ENCODE measurements at places on chromosomes 12 and 14.

DNA sequence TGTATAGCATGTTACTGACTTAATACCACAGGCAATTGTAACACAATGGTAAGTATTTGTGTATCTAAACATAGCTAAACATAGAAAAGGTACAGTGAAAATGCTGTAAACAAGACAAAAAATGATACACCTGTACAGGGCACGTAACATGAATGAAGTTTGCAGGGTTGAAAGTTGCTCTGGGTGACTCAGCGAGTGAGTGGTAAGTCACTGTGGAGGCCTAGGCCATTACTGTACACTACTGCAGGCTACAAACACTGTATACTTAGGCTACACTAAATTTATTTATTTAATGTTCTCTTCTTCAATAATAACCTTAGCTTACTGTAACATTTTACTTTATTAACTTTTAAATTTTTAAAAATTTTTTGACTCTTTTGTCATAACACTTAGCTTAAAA, 158.4 kb downstream of the IPO8 start:
- DNase-seq: no peak

DNA sequence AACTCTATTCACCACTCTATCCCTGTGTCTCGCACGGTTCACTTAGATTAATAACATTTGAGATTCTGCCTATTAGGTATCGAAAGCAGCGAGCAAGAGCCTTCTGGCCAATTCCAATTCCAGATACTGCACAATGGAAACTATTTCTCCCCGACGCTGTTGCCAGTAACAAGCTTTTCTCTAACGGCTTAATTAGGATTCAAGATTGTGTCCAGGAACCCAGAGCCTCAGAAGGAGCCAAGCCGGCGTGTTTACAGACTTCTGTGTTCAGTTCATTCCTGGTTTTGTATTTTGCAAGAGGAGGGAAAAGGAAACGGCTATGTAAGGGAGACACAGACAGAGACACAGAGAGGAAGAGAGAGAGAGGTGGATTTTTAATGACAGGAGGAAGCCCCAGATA, 185.6 kb downstream of the DICER1 start:
- no peak for DNase-seq

- no peak for DNase-seq
Measured at GRCh38 chr12:95547522-95548055, 3.7 kb downstream of the USP44 start.

GRCh38 chr12:57234571-57235016, 5.1 kb downstream of the SHMT2 start:
- DNase-seq: no peak

DNA sequence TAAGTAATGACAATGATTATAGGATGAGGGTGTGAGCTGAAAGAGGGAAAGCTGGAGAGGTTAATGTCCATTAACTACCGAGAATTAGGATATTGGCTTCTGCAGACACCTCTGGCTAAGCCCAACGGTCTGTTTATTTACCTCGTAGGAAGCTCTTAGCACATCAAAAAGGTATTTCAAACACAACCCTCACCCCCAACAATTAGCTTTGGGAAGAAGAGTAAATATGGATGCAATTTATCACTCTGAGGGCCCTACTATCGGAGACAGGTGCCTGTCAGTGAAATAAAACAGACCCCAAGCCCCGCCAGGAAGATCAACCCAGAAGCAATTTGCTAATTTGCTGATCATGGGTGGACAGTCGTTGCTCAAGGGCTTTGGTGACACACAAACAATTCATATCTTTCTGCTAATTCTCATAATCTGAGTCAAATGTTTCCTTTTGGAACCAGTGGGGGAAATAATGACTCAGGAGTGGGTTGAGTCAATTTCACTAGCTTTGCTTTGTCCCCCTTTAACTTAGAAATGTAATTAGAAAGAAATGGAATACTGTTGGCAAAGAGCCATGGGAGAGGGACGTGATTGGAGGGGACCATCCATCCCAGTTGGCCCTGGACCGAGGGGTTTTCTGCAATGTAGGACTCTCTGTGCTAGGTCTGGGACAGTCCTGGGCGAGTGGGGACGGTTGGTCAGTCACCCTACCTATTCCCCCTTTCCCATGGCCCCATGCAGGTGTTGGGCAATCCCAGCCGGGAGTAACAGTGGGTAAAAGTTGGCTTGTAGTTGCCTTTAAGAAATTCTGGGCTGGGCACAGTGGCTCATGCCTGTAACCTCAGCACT, 99.1 kb upstream of the MED13L start:
- no peak for DNase-seq

- DNase-seq: peak; percentile 79
Measured at GRCh38 chr12:52865090-52865944, 16.5 kb upstream of the KRT78 start.

DNA sequence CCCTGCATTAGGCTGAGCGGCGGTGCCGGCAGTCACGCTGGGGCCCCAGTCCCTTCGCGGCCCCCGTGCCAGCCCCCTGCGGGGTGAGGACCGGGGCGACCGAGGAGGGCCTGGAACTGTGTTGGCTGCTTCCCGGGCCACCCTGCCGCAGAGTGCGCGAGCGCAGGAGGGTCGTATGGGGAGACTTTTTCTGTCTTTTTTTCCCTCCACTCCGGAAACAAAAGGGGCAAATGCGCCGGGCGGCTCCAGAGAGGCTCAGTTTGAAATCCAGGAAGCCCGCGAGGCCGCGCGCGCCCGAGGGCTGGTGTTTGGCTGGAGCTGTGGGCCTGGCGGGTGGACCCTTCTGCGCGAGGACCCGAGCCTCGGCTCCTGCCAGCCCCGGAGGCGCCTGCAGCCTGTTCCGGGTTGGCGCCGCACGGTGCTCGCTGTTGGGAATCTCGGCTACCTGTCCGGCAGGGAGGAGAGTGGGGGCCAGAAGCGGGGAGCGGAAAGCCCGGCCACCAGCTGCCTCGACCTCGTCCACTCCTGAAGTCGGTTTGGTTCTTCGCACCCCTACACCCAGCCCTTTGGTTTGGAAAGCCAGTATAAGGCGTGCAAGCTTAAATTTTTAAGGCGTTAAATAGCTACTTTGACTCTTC, 638 bp downstream of the PLEKHG3 start:
- no peak for DNase-seq

DNA sequence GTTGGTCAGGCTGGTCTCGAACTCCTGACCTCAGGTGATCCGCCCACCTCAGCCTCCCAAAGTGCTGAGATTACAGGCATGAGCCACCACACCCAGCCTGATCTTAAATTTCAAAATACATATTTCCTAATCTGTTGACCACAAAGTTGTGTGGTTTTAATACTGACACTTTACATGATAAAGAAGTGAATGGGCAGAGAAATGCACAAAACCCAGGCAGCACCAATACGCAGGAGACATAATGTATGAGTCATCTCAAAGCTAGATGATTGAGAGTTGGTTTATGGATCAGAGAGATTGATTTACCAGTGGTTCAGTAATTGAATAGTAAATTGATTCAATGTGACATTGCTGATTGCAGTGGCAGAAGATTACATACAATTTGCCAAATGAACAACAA, 19.2 kb upstream of the PPP2R5E start:
- DNase-seq: no peak

DNA sequence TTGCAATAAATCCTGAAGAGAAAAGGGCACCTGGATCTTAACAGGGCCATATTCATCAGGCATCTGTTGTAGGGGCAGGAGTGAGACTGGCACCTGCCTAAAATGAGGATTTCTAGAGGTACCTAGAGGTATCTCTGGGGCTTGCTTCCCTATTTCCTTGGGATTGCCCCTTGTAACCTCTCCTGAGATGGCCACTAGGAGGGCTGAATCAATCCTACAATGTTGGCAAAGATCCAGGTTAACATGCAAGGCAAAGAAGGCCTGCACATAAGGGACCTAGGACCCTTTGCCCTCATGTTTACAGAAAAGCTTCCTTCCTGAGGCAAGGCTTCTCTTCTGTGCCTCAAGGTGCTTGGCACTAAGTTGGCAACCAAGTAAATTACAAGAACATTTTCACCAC, 25.8 kb upstream of the CLEC4E start:
- DNase-seq: no peak

DNA sequence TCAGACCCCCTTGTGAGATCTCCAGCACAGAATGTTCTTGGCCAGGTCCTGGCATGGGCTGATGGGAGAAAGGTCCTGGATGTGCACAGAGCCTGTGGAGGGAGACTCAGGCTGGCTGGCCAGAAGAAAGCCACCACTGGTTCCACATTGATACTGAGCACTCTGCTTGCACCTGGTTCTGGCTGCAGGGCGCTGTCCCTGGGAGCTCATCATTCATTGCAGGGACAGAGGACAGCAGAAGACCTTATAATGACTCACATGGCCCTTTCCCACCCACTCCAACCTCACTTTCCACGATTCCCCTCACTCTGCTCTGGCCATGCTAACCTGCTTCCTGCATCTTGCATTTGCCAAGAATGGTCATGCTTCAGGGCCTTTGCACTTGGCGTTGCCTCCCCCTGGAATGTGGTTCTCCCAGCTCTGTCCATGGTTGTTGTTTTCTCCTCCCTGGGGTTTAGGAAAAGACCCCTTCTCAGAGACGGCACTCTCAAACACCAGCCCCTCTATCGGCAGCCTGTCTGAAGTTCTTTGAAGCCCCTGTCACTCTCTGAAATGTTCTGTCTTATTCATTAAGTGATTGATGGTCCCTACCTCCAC, 10.3 kb downstream of the KRT7 start:
- DNase-seq: no peak

DNA sequence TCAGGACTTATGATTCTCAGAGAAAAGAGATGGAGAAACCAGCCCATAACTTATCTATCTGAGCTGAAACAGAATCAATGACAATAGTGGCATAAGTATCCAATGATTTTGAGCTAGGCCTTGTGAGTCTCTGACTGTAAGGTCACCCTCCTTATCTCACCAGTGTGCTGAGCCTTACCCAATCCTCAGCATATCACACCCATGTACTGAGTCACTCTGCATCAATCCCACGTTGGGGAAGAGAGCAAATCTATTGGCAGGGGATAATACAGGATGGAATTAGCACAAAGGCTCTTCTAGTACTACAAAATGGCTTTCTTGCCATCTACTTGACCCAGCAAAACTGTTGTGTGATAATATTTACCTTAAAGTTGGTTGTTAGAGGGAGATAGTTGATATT, 997.8 kb downstream of the NRXN3 start:
- no peak for DNase-seq

GRCh38 chr14:64434528-64434927, 30.8 kb upstream of the AKAP5 start:
- no peak for DNase-seq

DNA sequence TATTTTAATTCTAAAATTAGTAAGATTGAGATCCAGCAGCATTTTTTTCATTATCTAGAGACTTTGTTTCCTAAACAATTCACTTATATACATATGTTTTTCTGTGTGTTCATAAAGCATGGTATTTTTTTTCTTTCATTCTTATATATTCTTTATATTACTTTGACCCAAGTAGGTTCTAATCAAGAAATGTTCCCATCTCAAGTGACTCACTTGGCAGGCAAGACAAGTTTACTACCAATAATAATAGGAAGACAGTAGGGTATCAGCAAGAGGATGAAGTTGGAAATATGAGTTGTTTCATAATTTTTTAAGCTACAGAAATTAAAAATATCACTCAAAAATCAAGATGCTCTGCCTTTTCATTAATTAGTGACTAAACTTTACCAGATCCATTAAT, 613.4 kb upstream of the ATP2B1 start:
- no peak for DNase-seq

DNA sequence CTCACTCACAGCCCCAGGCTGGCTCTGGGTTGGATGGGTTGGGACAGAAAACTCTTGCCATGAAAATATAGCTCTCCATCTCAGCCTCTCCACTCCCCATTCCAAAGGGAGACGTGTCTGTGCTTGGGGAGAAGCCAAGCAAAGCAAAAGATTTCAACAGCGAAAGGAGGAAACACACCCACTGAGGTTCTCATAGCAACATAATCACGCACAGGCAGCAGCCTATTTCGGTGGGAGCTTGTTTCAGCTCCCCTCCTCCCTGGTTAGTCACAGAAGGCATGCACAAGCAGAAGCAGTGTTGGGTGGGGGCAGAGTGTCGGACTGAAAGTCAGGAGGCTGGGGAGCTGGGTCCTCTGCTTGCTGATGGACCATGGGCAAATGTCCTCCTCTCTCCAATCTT, 1.9 kb upstream of the PRMT8 start:
- DNase-seq: no peak

GRCh38 chr14:52446355-52446754, 106.0 kb downstream of the TXNDC16 start:
- no peak for DNase-seq

DNA sequence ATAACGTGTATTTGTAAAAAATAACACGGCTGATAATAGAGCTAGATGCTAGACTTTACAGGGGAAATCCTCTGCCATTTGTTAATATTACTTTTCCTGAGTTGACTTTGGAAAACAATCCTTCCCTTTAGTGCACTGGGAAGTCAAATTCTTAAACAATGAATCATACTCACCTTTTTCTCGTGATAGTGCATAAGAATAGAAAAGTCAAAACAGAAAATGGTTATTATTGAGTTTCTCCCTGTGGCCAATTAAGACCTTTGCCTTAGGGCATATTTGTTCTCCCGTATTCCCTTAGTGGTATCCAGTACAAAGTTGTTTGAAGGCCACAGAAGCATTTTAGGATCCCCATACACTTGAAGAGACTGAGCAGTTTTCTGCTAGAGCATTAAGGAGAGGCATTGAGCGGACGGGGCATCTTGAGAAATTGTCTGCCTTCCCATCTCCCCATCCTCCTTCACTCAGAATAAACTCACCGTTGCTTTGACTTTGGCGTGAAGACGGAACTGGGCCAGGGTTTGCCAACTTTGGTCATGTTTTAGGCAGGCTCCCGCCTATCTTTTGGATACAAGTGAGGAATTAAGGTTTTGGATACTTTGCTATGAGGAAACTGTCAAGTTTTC, 171.3 kb downstream of the TMTC2 start:
- no peak for DNase-seq

GRCh38 chr12:123388951-123389559, 5.1 kb downstream of the KMT5A start:
- DNase-seq: no peak

DNA sequence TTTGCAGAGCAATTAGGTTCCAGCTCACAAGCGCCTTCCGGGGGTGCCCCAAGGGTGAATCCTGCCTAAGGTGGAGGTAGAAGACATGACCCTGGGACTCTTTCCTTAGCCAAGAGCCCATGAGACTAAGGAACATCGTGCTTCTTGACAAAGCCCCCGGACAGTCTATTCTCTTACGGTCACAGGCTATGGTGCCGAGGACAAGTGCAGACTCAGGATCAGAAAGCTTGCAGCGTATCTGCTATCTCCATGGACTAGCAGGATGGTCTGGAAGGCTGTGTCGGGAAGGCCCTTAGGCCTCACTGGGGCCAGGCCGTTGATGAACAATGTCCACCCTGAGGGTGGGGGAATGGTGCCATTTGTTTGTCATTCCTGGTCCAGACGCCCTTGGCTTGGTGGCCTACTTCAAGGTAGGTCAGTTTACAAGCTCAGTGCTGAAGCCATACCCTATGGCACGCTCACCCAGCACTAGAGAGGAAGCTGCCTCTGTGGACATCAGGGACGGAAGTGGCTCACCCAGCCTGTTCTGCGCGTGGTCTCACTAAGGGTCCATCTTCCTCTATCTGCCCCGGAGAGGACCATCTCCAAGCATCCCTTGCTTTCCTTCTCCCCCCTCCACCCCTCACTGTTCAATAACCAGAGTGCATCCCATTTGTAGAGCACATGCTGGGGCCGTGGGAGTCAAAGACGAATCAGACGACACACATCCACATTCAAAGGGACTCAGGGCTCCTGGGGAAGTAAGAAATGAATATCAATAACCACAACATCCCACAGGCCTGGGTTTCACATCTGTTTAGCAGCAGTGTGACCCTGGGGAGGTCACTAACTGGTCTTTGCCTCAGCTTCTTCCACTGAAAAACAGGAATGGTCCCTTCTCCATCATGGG, 45.0 kb upstream of the IQSEC3 start:
- DNase-seq: no peak

- DNase-seq: peak; percentile 1
Measured at GRCh38 chr12:62021808-62022207, 238.4 kb upstream of the USP15 start.
